Stimulated activated CD8-positive, alpha-beta memory T cell treated with anti-CD3 and anti-CD28 coated beads, Interleukin-4, amount 100 ng/mL, for 4 hours (primary cell): ENCODE measurements at places on chromosomes 4 and X.

GRCh38 chrX:54012830-54013500, 31.3 kb downstream of the PHF8 start:
- DNase-seq: no peak

DNA sequence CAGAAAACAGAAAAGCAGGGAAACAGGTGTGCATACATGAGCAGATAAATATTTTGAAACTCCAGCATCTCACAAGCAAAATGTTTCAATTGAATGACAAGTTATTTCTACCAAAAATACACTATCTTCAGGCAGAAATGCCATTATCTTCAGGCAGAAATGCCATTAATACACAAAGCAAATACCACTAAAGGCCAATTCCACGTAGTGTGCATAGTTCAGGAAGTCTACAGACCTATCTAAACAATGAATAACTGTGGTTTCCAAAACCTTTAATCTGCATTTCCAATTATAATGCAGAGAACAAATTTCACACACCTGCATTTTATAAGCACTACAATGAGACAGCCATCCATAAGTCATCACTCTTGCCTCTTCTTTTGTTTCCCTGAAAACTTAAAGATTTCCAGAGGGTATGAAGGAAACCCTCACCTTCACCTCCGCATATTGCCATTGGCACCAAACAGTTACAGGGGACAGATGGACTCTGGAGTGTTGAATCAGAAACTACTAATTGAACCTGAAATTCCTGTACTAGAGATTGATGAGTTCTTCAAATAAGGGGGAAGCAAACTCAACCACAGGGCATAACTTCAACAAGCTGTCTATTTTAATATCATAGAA, 179.0 kb downstream of the PDGFC start:
- no peak for DNase-seq

DNA sequence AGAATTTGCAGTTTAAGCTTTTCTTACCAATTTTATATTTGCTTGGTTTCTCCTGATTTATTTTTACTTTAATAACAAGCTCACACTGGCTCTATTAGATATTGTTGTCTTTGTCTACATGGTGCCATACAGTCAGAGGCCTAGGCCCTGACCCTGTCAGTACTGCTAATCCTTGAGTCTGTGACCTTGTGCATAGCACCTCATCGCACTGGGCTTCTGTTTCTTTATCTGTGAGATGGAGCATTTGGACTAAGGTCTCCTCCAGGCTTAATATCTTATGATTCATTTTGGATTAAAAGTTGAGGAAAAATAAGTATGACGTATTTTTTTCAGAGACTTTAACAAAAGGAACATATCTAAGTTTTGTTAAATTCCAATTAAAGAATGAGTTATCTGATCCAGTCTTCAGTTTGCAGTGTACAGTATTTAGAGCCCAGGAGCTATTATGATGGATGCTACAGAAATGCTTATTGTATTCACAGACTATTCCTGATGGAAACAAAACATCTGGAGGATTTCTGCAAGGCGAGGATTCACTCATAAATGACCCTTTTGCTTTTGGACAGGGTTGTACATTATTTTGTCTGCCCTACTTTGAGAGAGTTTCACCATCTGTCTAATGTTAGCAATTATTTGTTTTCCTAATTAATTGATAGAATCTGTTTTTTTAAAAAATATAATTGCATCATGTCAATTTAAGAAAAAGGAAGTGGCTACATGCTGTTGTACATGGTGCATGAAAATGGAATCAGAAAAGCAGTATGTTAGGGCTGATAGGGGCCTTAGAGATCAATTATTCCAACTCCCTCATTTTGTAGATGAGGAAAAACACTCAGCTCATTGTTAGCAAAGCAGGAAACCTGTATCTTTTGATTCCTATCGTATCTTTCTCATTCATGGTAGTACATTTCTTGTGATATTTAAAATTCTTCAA, 203.6 kb downstream of the BANK1 start:
- no peak for DNase-seq

GRCh38 chr4:75916091-75916661, 13.9 kb upstream of the PPEF2 start:
- DNase-seq: no peak

DNA sequence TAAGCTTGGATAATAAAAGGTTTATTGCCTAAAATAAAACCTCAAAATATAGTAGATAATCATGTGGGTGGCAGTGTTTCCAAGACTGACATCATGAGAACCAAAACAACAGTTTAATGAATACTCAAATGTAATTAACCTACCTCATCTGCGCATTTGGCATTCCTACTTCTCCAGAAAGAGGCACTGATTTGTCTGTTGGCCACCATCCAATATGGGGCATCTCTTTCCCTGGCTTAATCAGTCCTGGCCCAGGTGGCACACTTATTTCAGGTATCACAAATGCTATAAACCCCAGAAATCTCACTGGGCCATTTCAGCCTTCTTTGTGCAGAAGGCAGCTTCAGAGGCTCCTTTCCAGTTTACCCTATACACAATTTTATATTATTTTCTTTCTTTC, 192.2 kb downstream of the COMMD8 start:
- DNase-seq: no peak

DNA sequence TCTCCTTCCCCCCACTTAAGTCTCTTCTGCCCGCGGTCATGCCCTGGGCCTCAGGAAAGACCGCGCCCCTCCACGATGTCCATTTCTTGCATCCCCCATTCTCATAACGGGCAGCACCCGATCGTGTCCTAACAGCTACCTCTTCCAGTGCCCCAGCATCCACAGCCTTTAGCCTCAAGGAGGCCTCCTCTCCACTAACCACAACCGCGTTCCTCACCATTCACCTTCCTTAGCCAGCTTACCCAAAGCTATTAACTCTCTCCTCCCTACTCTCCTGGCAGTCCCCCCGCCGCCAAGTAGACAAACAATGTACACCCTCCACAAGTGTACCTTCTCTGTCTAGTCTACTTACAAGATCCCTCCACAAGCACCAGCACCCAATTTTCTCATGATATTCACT, 58.6 kb upstream of the PAGE5 start:
- no peak for DNase-seq

DNA sequence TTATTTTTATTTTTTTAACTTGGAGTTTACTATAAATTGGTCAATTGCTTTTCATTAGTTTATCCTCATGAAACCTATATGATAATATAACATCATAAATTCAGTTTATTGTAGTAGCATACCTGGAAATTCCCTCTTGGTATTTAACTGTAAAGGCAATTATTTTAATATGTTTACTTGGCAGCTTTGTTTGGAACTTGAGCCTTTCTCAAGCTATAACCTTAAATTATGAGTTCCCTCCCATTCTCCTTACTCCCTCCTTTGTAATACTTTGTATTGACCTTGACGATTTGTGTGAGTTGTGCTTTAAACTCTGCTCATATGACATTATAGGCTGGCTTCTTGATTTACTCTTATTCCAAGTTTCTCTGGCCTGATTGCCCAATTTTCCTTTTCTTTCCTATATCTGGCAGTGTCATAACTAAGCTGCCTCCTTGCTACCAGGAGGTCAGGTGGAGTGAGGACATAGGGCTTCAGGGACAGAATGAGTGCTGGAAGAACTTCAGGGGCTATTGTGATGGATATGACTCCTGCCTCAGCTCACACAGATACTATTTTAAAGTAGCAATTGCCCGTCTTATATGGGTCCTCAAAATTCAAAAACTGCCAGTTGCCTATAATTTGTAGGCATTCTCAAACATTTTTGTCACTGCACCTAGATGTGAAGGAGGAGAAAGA, 77.7 kb downstream of the RAP1GDS1 start:
- DNase-seq: no peak
